ENCODE measurements at places on chromosomes 11 and 22.

GRCh38 chr11:107691000-107691750 is 20.7 kb downstream of the SLN start:
- DNase-seq: peak; percentile 25

DNA sequence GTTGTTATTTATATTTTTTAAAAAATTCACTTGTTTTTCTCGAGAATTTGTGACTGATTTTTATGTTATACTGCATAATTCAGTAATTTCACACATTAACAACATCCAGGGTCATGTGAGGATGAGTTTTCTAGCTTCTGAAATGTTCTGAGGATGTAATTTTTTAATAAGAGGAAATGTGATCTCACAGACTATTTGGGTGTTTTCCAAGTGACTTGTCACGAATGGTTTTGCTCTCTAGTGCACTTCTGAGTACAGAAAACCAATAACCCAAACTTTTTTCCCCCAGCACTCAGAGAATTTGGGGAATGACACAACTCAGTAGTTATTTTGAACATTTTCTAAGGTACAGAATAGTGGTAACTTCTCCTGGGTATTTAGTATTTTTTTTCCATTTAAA is 821.1 kb upstream of the ARHGAP42 start:
- DNase-seq: no peak

DNA sequence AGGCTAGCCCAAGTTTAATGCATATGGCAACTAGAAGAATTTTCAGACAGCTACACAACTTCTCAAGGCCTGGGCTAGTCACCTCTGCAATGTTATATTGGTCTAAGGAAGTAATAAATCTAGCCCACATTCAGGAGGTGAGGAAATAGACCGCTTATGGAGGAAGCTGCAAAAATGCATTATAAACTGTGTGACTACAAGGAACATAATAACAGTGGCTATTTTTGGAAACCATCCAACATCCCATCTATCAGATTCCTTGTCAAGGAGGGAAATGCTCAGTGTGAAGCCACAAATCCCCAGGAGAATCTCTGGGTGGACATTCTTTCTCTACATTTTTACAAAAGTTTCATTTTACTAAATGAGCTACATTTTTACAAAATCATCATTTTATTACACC is 76.1 kb downstream of the BBOX1 start:
- peak; percentile 57 for DNase-seq

- DNase-seq: no peak
Measured at GRCh38 chr11:121717296-121717695, 264.5 kb upstream of the SORL1-AS1 start.

DNA sequence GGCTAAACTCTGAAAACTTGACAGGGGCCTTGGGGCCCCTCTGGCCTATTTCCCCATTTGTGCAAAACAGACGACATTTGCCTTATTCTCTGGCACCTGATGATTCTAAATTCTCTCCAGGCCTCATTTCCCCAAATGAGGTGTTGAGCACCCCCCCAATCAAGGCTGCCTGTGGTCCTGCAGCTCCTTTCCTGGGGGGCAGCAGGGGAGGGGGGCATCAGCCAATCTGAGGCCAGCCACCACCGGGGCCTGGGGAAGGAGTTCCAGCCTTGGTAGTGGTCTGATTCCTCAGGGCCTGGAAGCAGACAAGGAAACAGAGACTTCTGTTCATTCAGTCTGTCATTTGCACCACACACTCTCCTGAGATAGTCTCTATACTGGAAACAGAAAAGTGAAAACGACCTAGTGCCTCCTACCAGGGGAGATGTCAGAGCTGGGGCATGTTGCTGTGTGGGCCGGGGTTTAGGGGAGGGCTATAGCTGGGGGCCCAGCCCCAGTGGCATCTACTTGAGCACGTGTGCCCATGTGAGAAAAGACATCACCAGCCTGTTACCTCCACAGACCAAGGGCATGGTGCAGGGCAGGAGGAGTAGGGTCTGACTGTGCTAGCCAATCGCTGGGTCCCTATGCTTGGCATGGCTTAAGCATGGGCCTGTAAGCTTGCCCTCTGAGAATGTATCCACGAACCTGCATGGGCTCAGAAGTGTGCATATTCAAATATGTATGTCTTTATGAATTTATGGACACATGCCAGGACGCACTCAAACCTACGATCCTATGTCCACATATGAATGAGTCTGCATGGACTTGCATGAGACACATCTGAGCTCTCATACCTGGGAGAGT is 1.8 kb upstream of the TPBGL start:
- no peak for DNase-seq

GRCh38 chr11:44979543-44980399 is 29.1 kb upstream of the TP53I11 start:
- DNase-seq: no peak

DNA sequence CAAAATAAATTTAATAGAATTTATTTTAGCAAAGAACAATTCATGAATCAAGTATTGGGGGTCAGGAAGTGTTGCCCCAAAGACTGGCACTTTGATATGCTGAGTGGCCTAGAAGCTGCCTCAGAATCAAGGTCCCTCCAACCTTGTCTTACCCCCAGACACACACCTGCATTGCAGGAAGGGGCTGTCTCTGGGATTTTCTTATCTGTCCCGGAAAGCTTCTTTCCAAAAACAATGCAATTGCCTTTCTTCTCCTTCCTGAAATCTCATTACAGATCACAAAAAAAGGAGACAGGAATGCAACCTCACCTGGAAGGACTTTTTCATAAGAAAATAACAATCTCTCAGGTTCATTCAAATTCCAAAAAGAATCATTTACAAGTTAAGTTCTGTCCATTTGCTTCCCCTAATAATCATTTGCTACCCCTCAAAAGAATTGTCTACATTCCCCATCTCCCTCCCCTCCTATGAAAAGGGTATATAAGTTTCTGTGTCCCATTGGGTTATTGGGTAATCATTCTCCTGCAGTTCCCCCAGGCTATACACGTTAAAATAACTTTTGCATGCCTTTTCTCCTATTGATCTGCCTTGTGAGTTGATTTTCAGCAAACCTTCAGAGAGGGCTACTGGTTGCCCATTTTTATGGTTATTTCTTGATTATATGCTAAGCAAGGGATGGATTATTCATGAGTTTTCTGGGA is 21.3 kb downstream of the OR10A6 start:
- peak; percentile 48 for DNase-seq

DNA sequence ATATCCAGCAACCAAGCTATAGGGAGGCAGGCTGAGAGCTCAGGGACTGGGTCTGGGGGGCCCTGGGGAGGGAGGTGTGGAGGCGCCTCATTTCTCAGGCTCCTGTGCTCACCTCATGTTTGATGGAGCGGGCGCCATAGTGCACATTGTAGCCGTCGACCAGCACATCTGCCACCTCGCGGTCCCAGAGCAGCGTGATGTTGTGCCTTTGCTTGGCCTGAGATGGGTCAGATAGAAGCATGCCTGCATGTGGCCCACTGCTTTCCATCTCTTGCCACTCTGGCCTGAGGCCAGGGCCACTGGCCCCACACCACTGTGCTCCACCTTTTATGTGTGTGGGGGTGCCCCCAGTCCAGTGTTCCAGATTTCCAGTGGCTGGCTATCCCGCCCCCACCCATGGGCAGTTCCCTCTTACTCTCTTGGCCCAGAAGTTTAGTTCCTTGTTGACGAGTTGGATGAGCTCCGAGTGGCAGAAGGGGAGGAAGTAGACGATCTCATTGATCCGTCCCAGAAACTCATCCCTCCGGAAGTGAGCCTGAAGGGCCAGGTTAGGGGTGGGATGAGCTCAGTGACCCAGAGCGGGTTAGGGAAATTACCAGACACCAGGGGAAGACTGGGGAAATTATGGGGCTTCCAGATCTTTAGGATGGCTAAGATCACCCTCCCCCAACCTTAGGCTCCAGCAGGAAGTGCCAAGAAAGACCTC is 50.1 kb upstream of the PHOX2A start:
- DNase-seq: no peak

GRCh38 chr11:79381036-79381435 is 59.8 kb downstream of the TENM4 start:
- no peak for DNase-seq

DNA sequence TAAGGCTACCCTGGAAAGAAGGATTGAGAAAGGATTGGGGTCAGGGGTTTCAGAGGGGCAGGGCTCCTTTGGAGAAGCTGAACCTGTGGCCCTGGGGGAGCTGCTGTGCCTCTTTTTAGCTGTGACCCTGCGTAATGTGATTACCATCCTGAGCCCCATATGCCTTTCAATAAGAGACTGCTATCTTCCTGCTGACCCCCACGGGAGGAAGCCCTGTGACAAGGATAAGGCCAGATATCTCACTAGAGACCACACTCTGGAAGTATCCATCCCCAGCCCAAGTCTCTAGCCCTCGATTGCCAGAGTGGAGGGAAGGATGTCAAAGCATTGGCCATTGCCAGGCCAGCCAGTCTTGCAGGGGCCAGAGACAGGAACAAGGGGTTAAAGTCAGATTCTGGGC is 4.8 kb upstream of the SLC39A13 start:
- no peak for DNase-seq

DNA sequence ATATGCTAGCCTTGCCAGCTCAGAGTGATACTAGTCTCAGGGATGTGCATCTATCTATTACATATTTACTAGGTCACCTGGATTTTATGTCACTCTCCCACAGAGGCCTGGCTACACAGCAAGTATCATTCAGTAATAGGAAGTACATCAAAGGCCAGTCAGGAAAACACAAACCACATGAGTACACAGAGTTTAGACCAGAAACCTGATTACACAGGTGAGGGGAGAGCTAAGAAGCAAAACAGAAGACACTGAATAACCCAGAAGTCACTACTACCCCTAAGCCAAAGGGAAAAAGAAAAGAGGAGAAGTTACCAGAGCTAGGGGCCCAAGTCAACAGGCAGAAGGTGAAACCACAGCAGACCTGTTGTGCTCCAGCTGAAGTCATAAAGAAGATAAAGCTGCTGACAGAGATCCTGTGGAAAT is 13.3 kb downstream of the LPXN start:
- no peak for DNase-seq

- no peak for DNase-seq
Measured at GRCh38 chr22:35397095-35397904, 2.6 kb upstream of the MCM5 start.

GRCh38 chr11:103862094-103862801 is 174.2 kb upstream of the DDI1 start:
- DNase-seq: no peak

DNA sequence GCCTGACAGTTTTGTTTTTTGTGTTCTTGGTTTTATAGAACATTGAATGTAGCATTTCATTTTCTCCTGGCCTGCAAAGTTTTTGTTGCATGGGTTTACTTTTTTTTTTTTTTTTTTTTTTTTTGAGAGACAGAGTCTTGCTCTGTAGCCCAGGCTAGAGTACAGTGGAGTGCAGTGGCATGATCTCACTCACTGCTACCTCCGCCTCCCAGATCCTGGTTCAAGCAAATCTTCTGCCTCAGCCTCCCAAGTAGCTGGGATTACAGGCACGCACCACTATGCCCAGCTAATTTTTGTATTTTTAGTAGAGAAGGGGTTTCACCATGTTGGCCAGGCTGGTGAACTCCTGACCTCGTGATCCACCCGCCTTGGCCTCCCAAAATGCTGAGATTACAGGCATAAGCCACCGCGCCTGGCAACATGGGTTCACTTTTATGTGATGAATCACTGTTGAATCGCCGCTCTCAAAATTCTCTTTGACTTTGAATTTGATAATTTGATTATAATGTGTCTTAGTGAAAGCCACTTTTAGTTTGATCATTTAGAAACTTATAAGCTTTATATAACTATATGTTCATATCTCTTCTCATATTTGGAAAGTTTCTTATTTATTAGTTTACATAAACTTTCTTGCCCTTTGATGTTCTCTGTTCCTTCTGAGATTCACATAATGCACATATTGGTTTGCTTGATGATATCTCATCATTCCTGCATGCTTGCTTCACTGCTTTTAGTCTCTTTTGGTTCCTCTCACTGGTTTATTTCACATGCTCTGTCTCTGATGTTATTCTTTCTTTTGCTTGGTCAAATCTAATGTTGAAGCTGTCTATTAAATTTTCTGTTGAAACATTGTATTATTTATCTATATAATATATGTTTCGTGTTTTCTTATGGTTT is 589.0 kb upstream of the CNTN5 start:
- no peak for DNase-seq

- DNase-seq: no peak
Measured at GRCh38 chr11:1410366-1411291, 20.9 kb downstream of the BRSK2 start.

- no peak for DNase-seq
Measured at GRCh38 chr11:117524468-117525183, 197.0 kb downstream of the CEP164 start.

- no peak for DNase-seq
Measured at GRCh38 chr22:29459773-29460172, 20.2 kb upstream of the NEFH start.

DNA sequence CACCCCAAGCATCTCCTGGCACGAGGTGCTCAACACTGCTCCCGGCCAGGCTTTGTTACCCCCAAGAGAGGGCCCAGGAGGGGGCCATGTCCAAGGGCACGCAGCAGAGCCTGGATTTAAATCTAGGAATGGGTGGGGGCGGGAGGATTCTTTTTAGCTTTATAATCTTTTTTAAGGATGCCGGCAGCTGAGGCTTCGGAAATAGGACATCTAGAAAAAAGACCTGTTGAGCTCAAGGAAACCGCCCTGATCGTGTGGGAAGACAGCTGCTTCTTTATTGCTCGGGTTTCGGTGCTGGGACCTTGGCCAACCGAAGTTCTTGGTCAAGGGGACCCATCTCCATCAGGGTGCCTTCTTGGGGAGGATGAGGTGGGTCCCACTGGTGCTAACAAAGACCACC is 317.9 kb downstream of the CTTN start:
- DNase-seq: no peak

GRCh38 chr11:3796801-3797328 is 489 bp downstream of the NUP98 start:
- DNase-seq: no peak

DNA sequence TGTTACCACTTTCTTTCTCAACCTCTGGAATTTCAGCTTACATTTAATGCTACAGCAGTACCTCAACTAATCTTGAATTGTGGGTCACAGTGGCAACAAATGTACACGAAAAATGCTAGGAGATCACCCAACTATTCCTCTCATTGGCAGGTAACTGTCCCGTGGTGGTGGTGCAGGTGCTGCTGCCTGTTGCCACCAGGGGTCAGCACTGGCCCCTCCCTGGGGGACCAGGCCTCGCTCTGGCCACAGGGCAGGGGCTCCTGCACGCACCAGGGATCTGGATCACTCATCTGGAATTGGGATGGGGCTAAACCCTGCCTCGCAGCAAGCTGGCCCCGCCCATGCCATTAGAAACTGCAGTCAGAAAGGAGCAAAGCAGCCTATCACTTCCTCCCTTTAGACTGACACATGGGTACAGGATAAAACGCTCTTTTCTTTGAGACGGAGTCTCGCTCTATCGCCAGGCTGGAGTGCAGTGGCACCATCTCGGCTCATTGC is 6.9 kb upstream of the POLDIP3 start:
- DNase-seq: peak; percentile 82

- peak; percentile 69 for DNase-seq
Measured at GRCh38 chr11:123239191-123240150, 44.4 kb upstream of the CLMP start.

- DNase-seq: no peak
Measured at GRCh38 chr22:47927648-47928210, 1165.3 kb downstream of the TBC1D22A start.

GRCh38 chr11:299951-300735 is 817 bp upstream of the IFITM5 start:
- no peak for DNase-seq

DNA sequence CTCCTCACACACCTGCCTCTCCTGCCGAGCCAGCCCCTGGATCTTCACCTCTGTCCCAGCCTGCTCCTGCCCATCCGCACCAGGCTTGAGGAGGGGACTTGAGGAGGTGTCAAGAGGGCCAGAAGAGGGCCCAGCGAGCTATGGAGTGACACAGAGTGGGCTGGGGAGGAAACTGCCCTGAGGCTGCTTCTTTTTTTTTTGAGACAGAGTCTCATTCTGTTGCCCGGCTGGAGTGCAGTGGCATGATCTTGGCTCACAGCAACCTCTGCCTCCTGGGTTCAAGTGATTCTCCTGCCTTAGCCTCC is 21.9 kb upstream of the CDON start:
- no peak for DNase-seq
